ENCODE measurements at places on chromosomes 4 and X. TPM values are rescaled to one million over a fixed set of nuclear protein-coding genes. Genes with fewer than 3 reads are reported as not detected.

The GRIPAP1 gene
- 29.9 TPM for total RNA-seq

The ELF4 gene
- 10.4 TPM for total RNA-seq

The ELOVL6 gene
- total RNA-seq = 22.2 TPM

The TNIP3 gene
- 0.25 TPM for total RNA-seq

The MAGEB10 gene
- total RNA-seq = not detected

The PAGE4 gene
- not detected for total RNA-seq

The FGF13 gene
- 1.7 TPM for total RNA-seq

The OTC gene
- total RNA-seq = not detected

All from uterine smooth muscle cell (primary cell).